ENCODE measurements at places on chromosomes 6 and 20.

- no peak for DNase-seq
These were observed 63.0 kb downstream of the PTPN1 start for GRCh38 chr20:50572938-50573777.

GRCh38 chr6:168371185-168371584 lies 51.6 kb upstream of the DACT2 start:
- DNase-seq: no peak

DNA sequence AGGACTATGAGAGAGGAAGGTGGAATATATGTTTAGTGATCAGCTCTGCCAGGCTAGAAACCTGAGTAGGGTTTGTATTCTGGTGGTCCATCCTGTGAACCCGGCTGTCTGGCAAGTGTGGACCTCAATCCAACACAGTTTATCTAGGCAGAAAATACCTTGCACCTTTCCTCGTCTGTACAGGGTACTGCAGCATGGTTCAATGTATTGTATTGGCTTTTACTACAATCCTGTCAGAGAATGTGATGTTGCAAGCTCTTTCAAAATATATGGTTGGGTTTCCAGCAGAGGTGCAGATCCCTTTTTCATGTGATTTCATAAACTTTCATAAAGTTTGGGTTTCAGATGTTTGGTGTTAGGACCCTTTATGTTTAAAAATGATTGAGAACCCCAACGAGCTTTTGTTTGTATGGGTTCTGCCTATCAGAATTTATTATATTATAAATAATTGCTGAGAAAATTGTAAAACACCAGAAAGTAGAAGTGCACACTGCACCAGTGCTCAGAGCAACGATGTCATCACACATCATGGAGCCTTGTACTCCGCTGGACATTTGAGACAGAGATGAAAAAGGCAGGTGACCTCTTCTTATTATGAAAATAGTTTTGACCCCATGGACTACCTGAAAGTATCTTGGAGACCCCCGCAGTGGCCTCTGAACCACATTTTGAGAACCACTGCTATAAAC lies 106.6 kb downstream of the RTN4IP1 start:
- DNase-seq: no peak

- DNase-seq: no peak
These were observed 1.5 kb downstream of the RAMACL start for GRCh38 chr6:166584853-166585429.

- DNase-seq: no peak
These were observed 540.9 kb downstream of the EPM2A start for GRCh38 chr6:145194389-145194788.
